ENCODE measurements at places on chromosomes 7 and 10. TPM values are rescaled to one million over a fixed set of nuclear protein-coding genes. Genes with fewer than 3 reads are reported as not detected.
A peak's percentile ranks its signal among the peaks of the same experiment; 100 is the strongest.

DNA sequence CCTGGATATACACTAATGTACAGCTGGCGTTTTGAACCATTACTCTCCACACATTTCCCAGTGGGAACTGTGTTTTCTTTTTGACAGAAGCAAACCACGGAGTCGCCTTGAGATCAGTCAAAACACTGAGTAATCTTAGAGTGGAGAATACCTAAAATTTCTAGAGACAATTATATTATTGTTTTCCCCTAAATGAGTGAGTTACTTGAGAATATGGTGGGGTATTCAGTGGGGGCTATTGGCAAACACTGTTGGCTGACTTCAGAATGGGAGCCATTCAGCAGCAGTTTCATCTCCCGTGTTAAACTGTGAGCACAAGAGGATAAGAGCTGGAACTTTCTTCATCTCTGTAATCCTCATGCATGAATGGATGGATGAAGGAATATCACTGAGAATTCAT lies 6.2 kb downstream of the IL2RA start:
- H3K36me3 ChIP-seq = no peaks in the 10 kb centered on the region
- peaks cover 28% of the 10 kb centered on the region for H3K27me3 ChIP-seq
- H3K4me1 ChIP-seq = no peaks in the 10 kb centered on the region
- no peak overlapping the region for H3K27ac ChIP-seq
- DNase-seq = no peak

- no peaks in the 10 kb centered on the region for H3K4me1 ChIP-seq
- no peaks in the 10 kb centered on the region for H3K27me3 ChIP-seq
- DNase-seq = no peak
- no peak overlapping the region for H3K27ac ChIP-seq
Observed at GRCh38 chr10:98994030-98994429, 241.6 kb downstream of the HPSE2 start.

DNA sequence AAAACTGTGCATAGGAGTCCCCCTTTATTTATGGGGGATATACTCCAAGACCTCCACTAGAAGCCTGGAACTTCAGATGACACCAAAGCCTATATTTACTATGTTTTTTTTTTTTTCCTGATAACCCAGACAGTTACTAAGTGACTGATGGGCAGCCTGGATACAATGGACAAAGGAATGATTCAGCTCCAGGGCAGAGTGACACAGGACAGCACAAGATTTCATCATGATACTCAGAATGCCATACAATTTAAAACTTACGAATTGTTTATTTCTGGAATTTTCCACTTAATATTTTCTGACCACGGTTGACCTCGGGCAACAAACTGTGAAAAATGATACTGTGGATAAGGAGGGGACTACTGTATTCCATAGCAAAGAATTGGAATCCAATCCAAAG lies 843.6 kb downstream of the PCDH15 start:
- no peaks in the 10 kb centered on the region for H3K36me3 ChIP-seq
- DNase-seq = no peak
- H3K4me3 ChIP-seq = no peak overlapping the region
- no peaks in the 10 kb centered on the region for H3K27me3 ChIP-seq
- no peak overlapping the region for H3K27ac ChIP-seq

GRCh38 chr7:116525913-116526861 lies 1.4 kb downstream of the CAV1 start:
- DNase-seq = peak; percentile 70
- peak overlapping the region; percentile 87 for H3K4me3 ChIP-seq
- H3K27ac ChIP-seq = peak overlapping the region; percentile 91
- H3K27me3 ChIP-seq = peaks cover 69% of the 10 kb centered on the region
- H3K36me3 ChIP-seq = no peaks in the 10 kb centered on the region

DNA sequence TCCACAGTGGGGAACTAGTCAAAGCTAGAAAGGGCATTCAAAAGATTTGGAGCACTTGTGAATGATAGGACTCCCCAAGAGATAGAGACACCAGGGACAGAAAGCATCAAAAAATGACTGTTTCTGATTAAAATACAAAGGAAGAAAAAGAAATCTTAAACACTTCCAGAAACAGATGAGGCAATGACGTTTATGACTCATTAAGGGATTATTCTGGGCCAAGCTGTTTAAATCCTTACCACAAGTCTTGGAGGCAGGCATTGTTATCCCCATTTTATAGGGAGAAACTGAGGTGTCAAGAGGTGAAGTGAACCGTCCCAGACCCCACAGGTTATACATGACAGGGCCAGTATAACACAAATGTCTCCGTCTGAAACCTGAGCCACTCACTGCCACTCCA lies 68.3 kb upstream of the AMPH start:
- H3K36me3 ChIP-seq = no peaks in the 10 kb centered on the region
- H3K4me1 ChIP-seq = no peaks in the 10 kb centered on the region
- H3K27ac ChIP-seq = no peak overlapping the region
- no peaks in the 10 kb centered on the region for H3K27me3 ChIP-seq
- no peak for DNase-seq

GRCh38 chr7:79734181-79734580 lies 280.7 kb upstream of the MAGI2 start:
- no peaks in the 10 kb centered on the region for H3K27me3 ChIP-seq
- no peaks in the 10 kb centered on the region for H3K4me1 ChIP-seq
- no peak for DNase-seq
- no peak overlapping the region for H3K4me3 ChIP-seq

DNA sequence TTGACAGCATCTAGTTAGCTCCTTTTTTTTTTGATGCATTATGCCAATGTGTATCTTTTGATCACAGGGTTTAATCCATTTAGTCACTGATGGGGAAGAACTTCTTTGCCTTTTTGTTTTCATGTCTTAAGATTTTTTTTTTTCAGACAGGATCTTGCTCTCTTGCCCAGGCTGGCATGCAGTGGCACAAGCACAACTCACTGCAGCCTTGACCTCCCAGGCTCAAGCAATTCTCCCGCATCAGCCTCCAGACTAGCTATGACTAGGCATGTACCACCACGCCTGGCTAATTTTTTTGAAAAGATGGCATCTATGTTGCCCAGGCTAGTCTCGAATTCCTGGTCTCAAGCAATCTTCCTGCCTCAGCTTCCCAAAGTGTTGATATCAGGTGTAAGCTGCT lies 46.4 kb upstream of the PLA2G12B start:
- DNase-seq = no peak
- H3K4me1 ChIP-seq = no peaks in the 10 kb centered on the region
- no peak overlapping the region for H3K27ac ChIP-seq
- no peaks in the 10 kb centered on the region for H3K27me3 ChIP-seq
- no peak overlapping the region for H3K4me3 ChIP-seq

DNA sequence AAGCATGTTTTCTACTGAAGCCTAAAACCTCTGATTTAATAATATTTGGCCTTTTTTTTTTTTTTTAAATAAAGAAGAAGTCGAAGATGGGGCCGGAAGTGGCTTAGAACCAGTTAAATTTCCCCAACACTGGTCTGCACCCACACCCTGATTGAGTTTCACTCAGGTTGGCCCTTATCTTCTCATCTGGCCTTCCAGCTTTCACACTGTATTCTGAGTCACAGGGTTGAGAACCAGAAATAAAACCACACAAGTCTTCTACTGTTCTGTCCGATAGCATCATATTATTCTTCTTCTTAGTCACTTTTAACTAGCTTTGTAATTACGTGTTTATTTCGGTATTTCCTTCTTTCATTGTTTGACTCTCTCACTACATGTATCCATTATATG lies 9.9 kb downstream of the ZNF365 start:
- H3K4me3 ChIP-seq = no peak overlapping the region
- no peaks in the 10 kb centered on the region for H3K36me3 ChIP-seq
- H3K27me3 ChIP-seq = no peaks in the 10 kb centered on the region
- H3K27ac ChIP-seq = no peak overlapping the region

DNA sequence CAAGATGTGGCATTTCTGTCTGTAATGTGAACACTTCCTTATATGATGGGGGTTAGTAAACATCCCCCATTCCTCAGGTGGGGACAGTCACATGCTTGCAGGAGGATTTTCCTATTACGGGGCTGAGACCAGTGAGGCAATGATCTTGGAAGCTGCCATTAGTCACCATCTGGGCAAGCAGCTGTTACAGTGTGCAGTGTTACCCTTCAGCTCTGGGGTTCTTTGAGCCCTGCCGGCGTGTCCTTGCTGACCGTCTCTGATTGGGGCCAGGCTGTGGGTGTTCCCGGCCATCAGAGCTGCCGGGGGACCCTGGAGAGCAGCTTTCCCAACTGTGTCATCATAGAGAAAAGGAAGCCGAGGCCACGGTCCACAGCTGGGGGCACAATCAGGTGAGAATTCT lies 126.8 kb upstream of the FAM20C start:
- H3K4me1 ChIP-seq = no peaks in the 10 kb centered on the region
- peaks cover 8% of the 10 kb centered on the region for H3K27me3 ChIP-seq
- H3K4me3 ChIP-seq = no peak overlapping the region
- H3K36me3 ChIP-seq = no peaks in the 10 kb centered on the region
- no peak overlapping the region for H3K27ac ChIP-seq

The INPP5F gene
- 46.1 TPM for total RNA-seq

The THNSL1 gene
- 6.5 TPM for total RNA-seq

The ARPC1B gene
- 27.5 TPM for total RNA-seq

The OR2A42 gene
- not detected for total RNA-seq

The NCAPG2 gene
- total RNA-seq = 28.3 TPM

The KEL gene
- 1.9 TPM for total RNA-seq

The KLF14 gene
- 0.14 TPM for total RNA-seq

Data from progenitor cell of endocrine pancreas (in vitro differentiated cells).